Activated T-cell treated with anti-CD3 and anti-CD28 coated beads for 48 hours (primary cell): ENCODE measurements at places on chromosomes 7 and 10.

DNA sequence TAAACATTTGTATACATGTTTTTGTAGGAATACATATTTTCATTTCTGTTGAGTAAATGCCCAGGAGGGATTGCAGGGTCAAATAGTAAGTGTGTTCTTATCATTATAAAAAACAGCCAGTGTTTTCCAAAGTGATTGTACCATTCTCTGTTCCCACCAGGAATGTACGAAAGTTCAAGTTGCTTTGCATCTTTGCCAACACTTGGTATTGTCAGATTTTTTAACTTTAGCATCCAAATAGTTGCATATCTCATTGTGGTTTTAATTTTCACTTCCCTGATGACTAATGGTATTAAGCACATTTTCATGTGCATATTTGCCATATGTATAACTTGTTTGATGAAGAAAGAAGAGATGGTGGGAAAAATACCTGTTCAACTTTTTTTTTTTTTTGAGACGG lies 213.9 kb downstream of the ZNF365 start:
- DNase-seq, result no peak

DNA sequence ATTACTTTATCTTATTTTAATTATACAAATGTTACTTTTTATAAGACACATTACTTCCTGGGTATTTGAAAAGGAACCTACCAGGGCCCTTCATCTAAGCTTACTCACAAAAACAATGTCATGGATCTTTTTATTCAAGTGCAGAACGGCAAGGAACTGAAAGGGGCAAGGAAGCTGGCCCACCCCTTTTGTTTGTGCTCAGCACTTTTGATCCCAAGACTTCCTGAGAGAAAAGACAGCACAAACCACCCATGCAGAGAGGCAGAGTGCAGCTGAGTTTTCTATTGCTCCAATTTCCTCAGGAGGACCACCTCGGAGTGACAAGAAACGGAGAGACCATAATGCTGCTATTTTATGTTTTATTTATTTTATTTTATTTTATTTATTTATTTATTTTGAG lies 232.0 kb upstream of the NRP1 start:
- DNase-seq, result no peak

GRCh38 chr10:51251110-51251509 lies 176.8 kb downstream of the PRKG1 start:
- DNase-seq, result no peak

DNA sequence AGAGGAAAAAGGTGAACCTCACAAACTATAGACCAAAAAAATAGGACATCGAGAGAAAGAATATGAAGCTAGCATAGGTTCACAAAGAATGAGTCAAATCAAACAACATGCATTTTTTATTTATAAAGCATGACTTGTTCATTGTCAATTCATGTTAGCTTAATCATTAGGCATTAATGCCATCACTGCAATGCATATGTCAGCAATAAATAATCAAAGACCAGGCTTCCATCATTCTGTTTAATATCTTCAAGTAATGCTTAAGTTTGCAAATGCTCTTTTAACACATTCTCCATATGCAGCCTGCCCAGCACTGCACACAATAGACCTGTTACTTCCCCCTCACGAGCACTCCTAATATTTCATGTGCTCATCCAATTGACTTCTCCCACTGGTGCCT lies 8.9 kb upstream of the MAGI2 start:
- DNase-seq, result no peak

GRCh38 chr10:8975535-8975934 lies 921.0 kb downstream of the GATA3 start:
- no peak for DNase-seq

GRCh38 chr7:71780282-71780681 lies 631.9 kb downstream of the CALN1 start:
- DNase-seq, result no peak

DNA sequence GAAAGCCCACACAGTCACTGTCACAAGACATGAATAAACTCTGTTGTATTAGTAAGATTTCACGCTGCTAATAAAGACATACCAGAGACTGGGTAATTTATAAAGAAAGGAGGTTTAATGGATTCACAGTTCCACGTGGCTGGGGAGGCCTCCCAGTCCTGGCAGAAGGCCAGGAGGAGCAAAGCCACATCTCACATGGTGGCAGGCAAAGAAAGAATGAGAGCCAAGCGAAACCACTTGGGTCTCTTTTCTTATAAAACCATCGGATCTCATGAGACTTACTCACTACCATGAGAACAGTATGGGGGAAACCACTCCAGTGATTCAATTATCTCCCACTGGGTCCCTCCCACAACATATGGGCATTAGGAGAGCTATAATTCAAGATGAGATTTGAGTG lies 110.2 kb downstream of the ST8SIA6 start:
- no peak for DNase-seq

DNA sequence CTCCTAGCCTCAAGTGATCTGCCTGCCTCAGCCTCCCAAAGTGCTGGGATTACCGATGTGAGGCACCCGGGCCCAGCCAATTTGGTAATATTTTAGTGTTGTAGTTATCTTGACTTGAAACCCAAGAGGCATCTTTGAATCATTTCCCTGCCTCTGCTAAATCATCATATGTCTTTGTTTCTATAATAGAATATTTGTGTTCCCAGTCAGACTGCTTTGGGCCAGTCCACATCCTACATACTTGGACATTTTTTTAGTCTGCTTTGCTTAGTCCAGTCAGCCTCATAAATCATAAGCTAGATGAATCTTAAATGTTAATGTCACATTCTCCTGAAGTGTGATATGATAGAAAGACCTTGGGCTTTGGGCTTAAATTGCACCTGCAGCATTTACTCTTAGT lies 5.9 kb downstream of the STAM start:
- DNase-seq, result no peak

DNA sequence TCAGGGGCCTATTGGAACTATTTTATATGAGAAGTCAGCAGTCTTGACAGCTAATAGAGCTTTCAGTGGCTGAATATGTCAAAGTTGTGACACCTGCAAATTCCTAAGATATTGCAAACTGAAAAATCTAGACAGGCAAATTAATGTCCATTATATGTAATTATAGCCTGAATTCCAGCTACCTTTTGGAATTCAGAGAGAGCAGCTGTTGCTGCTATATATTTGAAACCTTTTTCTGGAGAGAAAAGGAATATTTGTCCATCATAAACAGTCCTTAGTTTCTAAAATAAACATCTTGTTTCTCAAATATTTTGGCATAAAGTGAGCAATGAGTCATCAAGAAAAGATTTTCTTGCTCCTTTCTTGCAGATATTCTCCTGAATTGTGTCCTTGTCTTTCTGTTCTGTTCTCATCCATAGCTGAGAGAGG lies 408.9 kb upstream of the SEMA3D start:
- DNase-seq, result no peak

GRCh38 chr7:115749924-115750323 lies 280.6 kb downstream of the TFEC start:
- no peak for DNase-seq

GRCh38 chr7:29988424-29989256 lies 961 bp downstream of the SCRN1 start:
- peak; percentile 23 for DNase-seq

- DNase-seq, result no peak
Measured at GRCh38 chr7:69622960-69623359, 24.7 kb downstream of the AUTS2 start.

DNA sequence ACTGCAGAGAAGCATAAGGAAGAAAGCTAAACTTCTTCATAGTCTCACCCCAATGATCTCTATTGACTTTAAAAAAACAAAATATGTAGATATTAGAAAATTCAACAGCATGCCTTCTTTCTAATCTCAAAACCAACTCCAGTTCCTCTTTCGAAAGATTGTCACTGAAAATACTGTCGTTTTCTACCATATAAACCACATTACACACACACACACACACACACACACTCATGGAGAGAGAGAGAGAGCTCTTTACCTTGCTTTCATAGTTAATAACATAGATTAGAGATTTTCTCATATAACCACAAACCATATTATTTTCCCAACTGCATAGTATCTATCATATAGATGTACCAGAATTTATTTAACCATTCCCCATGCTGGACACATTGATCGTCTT lies 296.2 kb upstream of the MGMT start:
- no peak for DNase-seq

DNA sequence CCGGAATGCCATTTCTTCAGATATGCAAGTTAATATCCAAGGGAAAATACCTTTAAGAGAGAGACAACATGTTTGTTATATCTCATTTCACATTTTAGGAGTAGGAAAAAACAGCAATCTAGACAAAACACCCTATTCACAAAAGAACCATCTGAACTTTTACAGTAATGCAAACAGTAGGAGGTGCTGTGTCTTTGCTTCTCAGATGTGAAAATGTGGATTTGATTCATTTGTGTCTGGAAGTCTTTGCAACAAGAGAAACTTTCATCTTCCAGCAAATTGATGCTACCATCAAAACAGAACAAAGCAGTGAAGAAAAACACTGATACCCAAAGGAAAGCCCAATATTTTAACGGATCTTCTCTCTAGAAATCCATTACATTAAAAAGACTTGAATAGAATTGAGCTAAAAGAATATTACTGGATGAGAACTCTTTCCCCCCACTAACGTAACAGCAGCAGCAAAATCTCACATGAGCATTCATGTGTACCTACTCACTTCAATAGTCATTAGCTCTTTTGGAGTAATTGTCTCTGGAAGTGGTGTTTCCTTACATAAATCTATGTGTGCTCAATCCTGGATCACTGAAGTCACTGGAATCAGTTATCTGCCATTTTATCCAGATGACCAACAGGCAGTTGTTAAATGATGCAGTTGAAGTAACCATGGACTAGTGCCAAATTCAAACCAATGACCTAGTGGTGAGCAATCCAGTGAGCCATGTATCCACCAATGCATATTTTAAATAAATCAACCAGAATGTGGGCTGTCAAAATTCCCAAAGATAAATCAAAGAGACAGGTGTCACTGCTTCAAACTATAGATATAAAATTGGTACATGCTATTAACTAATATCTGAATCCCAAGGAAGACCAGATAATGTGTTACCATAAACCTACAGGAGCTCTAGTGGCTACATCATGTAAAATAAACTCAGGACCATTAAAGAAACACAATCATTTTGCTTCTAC lies 1.8 kb downstream of the SEMA3C start:
- no peak for DNase-seq

DNA sequence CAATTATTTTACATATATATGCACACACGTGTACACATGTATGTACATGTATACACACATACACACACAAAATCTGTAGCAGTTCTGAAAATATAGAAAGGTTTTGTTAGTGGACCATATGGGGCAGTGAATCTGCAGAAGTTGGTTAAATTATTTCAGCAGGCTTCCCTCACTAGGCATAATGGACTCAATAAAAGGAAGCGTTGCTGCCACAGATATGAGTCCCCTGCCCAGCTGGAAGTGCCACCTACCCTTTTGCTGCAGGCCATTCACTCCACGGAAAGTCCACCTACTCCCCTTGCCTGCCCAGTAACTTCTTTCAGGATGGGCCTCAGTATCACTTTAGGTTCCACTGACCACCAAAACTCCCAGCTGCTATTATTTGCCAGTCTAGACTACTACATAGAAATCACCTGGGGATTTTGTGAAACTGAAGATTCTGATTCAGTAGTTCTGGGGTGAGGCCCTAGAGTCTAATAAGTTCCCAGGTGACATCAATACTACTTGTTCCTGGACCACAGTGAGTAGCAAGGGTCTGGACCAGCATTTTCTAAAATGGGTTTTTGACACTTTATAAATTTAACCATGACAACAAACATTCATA lies 29.3 kb upstream of the CROT start:
- DNase-seq, result no peak

DNA sequence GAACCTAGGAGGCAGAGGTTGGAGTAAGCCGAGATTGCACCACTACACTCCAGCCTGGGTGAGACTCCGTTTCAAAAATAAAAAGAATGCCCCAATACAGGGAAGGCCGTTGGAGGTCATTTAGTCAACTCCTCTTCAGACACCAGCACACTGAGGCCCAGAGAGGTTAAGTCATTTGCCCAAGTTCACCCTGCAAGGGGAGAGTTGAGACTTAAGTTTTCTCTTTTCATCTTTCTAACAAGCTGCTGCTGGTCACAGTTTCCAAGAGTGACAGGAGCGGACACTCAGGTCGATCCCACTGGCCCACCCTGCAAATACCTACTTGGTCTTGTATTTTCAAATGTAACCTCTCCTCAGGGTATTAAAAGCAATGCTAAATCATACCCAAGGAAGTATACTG lies 30.4 kb upstream of the VCL start:
- no peak for DNase-seq

GRCh38 chr10:44292390-44293002 lies 92.4 kb downstream of the CXCL12 start:
- no peak for DNase-seq

- no peak for DNase-seq
Measured at GRCh38 chr10:123355748-123356481, 201.7 kb downstream of the BUB3 start.

DNA sequence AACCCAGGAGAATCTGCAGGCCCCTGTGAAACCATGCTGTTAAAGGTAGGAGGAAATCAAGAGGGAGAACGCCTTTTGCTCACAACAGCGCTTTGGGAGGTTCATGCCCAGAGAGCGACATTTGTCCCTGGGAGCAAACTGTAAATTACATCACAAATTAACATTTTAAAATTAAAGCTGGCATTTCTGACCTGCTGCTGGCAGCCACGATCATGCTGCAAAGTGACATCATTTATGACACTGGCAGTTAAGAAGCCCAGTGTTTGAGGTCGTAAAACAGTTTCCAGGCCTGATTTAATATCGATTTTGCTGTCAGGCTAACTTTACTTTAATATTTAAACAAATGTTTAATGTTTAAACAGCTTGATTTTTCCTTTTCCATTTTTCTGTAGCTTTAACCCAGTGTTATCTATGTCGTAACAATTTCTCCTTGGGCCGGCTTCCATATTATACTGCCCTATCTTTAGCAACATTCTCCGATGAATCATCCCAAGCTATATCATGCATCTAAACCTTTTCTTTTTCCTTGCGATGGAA lies 86.5 kb upstream of the NPVF start:
- DNase-seq, result no peak

- DNase-seq, result no peak
Measured at GRCh38 chr7:35848725-35849124, 47.9 kb downstream of the SEPTIN7 start.
